Hematopoietic multipotent progenitor cell treated with erythropoietin and hydrocortisone succinate and interleukin-3 and kit ligand, for 8 days (in vitro differentiated cells): ENCODE measurements at places on chromosomes 16 and 17.

- no peak for DNase-seq
Observed at GRCh38 chr16:66428682-66429251, 1.7 kb downstream of the BEAN1 start.

- DNase-seq: no peak
Observed at GRCh38 chr16:12507366-12507765, 296.3 kb downstream of the CPPED1 start.

DNA sequence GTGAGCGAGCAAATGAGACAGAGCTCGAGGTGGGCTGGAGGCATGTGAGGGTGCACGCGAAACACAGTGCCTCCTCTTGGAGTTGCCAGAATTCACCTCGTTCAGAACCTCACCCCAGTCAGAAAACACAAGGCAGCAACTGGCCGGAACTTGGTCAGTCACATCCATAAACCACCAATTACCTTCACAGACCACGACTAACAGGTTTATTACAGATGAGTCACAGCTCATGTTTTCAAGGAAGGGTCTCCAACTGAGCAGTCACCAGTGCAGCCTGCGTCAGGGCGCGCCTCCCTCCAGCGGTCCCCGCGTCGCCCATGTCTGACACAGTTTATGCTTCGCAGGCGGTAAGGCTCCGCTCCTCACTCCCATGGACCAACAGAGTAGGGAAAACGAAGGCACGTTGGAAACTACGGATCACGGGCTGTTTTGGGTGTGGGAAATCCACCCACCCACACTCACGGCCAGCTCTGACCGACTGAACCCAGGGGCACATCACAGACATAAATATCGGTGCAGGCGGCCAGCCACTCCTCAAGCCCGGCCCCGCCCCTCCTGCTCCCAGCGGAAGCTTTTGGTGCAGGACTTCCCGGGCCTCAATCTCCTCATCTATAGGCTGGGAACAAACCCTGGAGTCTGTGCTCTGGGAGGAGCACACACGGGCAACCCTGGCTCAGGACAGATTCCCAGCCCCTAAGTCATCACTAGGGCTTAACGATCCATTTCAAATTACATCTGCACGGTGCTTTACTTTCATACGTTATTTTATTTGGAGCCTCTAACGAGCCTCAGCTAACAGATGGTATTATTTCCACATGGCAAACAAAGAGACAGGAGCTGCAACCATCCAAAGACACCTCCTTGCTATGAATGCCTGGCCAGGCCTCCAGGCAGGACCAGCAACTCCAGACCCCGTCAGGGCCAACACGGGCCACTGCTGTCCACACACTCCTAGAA is 126.3 kb downstream of the ZNF778 start:
- no peak for DNase-seq

GRCh38 chr17:58375256-58375655 is 23.3 kb upstream of the SUPT4H1 start:
- no peak for DNase-seq

DNA sequence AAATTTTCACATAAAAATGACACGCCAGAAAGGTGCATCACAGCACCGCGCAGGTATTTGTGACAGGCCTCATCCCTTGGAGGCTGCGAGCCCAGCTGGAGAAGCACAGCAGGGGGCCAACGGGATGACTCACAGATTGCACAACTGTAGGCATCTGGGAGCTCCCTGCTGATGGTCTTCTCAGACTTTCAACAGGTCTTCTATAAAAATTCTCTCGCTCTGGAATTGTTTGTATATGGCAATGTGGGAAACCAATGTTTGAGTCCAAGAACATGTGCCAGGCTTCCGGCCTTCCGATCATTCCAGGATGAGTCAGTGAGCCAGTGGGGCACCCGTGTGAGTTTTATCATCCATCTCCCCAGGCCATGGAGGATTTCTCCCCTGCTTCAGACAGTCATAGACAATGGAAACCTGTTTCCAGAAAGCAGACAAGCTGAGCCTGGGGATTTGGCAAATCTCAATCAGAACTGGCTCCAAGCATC is 24.1 kb upstream of the ADORA2B start:
- no peak for DNase-seq

DNA sequence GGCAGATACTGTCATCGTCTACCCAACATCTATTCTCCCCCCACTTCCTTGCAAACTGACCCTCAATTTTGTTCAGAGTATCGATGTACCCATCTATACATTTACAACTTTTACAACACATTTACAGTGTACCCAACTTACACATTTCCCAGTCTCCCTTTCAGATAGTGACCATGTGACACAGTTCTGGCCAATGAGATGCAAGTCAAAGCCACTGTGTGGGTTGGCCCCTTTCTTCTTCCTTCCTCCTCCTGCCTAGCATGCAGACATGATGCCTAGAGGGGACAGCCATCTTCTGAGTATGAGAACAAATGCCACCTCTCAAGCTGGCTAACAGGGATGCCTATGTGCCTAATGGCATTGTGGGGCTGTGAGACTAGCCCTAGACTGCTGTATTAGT is 11.3 kb upstream of the NFAT5 start:
- DNase-seq: peak; percentile 29

GRCh38 chr17:79188048-79188447 is 113.4 kb downstream of the ENGASE start:
- DNase-seq: no peak

DNA sequence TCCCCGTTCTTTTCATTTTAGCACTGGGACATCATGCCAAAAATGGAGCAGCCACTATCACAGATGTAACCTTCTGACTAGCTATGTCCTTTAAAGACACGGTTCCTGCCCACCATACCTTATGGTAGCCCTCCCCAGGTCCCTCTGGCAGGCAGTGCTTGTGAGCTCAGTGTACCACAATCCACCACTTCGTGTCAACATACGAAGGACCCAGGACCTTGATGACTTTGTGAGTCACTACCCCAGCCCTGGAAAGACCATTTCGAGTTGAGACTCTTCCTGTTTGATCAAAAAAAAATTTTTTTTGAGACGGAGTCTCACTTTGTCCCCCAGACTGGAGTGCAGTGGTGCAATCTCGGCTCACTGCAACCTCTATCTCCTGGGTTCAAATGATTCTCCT is 21.0 kb upstream of the FLCN start:
- no peak for DNase-seq

DNA sequence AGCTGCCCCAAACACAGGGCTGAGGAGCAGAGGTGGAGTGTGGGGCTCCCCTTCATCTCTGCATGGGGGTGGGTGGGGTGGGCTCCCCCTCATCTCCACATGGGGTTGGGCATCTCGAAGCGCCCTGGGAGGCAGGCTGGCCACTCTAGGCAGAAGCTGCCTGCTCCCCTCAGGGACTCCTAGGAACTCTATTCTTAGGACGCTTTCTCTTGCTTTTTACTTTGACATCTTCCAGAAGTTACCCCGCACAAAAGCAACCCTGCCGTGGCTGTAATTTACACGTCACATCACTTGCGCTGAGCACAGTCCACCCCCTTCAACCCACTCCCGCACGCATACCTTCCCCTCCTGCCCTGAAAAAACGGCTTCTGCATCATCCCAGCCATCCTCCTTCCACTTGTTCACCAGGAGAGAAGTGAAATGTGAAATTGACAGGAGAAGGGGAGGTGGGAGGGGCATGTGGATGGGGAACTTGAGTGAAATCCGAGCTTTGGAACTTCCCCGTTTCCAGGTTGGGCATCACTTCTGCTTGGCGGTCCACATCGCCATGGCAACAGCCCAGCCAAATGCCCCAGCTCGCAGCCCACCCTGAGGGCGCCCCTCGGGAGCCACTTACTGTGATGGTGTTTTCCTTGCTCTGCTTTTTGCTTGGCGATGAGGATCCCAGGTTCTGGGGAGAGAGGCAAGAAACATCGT is 53.7 kb upstream of the RCVRN start:
- no peak for DNase-seq

DNA sequence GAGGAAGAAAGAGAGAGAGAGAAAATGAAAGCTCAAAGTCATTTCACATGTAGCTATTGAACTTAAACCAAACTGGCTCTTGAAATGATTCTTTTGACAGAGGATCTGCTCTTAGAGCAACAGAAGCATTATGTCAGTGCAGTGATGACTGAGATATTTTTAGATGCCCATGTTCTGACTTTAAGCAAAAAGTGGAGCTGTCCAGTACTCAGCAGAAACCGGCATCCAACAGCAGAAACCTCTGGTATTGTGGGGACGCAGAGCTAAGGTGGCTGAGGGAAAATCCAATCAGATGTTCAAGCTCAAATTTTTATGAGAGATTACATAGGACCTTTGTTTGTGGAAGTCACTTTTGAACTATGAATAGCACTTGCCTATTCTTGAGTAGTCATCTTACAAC is 69.8 kb upstream of the ANKFN1 start:
- no peak for DNase-seq

DNA sequence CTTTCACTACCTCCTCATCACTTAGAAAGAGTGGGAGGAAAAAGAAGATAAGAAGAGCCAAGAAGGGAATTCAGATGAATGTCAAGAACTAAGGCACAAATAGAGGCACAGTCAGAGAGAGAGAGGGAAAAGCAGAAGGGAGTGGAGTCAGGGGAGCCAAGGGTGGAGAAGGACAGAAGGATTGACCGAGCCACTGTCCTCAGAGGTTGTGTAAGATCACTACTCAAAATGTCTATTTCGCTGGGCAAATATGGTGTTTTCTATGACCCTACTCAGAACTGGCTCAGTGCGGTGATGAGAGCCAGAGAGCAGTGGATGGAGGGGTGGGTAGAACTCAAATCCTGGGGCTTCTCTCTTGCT is 139.2 kb upstream of the HS3ST2 start:
- no peak for DNase-seq

GRCh38 chr17:63479495-63480184 is 2.8 kb downstream of the ACE start:
- DNase-seq: no peak

DNA sequence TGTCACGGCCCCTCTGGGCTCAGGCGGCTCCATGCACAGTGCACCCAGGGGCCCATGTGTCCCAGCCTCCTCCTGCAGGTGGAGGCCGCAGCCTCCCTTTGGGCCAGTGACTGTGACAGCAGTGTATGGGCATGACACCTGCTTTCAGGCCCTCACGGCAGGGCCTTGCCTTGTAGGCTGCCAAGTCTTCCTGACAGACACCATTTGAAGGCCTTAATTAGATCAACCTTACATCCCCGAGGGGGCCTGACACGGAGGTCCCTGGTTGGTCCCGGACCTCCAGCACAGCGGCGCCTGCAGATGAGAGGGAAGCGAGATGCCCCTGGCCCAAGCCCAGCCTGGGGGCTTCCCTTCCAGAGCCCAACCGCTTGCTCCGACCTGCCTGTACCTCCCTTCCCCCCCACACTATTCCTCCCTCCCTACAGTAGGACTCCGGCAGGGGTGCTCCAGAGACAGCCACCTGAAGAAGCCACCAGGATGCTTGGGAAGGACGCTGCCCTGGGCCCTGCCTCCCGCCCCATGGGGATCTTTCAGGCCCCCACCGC is 31.9 kb downstream of the BAIAP2 start:
- DNase-seq: no peak

DNA sequence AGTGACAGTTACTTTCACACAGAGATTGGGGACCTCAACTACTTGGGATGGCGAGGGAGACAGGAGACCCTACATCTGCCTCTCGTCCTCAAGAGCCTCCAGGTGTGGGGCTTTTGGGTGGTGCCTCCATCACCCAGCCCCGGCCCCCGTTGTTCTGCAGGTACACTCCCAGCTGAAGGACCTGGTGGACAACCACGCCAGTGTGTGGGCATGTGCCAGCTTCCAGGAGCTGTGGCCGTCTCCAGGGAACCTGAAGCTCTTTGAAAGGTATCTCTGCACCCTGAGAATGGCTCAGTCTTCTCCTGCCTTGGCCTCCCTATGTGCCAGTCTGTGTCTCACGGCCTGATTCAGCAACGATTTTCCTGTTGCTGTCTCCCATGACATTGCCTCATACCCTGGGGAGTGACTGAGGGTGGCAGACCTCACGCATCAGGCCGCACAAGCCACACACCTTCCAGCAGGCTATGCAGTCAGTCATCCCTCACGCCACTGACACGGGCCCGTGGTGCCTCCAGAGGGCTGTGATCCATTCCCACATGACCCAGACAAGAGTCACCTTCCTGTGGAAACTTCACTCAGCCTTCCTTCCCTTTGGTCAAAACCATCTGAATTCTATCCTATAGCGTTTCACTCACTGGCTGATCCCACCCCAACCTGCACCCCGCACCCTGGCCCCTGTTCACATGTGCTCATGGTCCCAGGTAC is 3.7 kb downstream of the CCNF start:
- no peak for DNase-seq

- DNase-seq: peak; percentile 99
Observed at GRCh38 chr17:28864991-28865849, 10.4 kb downstream of the ERAL1 start.

DNA sequence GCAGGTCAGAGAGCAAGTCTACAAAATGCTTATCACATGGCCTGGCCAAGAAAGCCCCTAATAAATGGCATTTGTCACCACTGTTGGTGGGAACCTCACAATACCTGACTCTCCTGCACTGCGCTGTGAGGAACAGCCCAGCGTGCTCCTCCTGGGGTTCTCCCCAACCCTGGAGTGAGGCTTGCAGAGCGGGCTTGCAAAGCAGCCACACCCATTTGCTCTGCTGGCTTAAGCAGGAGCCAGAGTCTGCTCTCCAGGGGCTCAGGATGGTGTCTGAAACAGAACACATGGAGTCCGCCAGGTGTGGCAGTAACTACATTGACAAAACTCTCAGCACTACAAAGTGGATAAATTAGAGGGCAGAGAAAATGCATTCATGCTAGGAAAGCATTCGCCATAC is 331.0 kb upstream of the CCL2 start:
- no peak for DNase-seq

- no peak for DNase-seq
Observed at GRCh38 chr17:20988896-20989295, 53.9 kb downstream of the USP22 start.

DNA sequence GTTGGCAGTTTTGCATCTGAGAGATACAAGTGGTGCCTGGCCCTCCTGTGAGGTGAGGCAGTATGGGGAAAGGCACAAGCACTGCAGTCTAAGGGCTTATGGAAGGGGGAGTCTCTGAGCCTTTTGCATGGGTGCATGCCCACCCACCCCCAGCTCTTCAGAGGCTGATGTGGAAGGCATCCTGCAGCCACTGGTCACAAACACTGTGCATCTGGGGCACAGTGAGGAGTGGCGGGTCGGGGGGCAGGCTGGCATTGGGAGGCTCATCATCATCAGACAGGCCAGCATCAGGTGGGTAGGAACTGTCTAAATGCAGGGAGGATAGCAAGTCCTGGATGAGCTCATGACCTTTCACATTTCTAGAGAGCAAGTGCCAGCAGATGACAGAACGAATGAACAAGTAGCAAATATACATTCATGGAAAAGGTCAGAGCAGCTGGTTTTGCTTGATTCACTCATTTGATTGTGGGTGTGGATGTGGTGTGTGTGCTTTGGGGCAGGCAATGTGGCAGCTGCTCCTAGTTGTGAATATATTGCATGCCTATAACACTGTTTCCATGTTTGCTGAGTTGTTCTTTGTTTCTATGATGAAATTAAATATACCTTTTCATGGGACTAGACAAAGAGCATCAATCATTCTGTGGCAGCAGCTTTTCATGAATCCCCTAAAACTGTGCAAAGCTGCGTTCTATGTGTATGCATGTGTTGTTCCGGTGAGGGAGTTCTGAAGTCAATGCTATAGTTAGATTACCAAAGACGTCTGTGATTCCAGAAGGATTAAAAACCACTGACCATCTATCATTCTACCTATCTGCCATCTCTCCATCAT is 29.2 kb downstream of the TRIM25 start:
- DNase-seq: no peak

GRCh38 chr16:14409563-14409962 is 220.5 kb downstream of the PARN start:
- DNase-seq: no peak

GRCh38 chr17:8095361-8095760 is 7.8 kb upstream of the ALOX12B start:
- DNase-seq: no peak

GRCh38 chr16:81035975-81036750 is 521 bp downstream of the ATMIN start:
- peak; percentile 21 for DNase-seq
